Vein endothelial cell (primary cell): ENCODE measurements at places on chromosomes 11 and 22. TPM values are rescaled to one million over a fixed set of nuclear protein-coding genes. Genes with fewer than 3 reads are reported as not detected.

The OR2AG1 gene
- total RNA-seq: under 0.01 TPM in 1 of 2 replicates, not detected in the other

The LRP4 gene
- total RNA-seq: 1.4 and 2.0 TPM in 2 replicates

The CBLIF gene
- not detected in 2 replicates for total RNA-seq

The FAM111B gene
- 9.1 and 17.1 TPM in 2 replicates for total RNA-seq

The CABP7 gene
- not detected in 2 replicates for total RNA-seq

The NXPE1 gene
- not detected in 2 replicates for total RNA-seq

The APOBEC3B gene
- total RNA-seq: 0.98 and 2.9 TPM in 2 replicates
